ENCODE measurements at places on chromosomes 5 and 9.

DNA sequence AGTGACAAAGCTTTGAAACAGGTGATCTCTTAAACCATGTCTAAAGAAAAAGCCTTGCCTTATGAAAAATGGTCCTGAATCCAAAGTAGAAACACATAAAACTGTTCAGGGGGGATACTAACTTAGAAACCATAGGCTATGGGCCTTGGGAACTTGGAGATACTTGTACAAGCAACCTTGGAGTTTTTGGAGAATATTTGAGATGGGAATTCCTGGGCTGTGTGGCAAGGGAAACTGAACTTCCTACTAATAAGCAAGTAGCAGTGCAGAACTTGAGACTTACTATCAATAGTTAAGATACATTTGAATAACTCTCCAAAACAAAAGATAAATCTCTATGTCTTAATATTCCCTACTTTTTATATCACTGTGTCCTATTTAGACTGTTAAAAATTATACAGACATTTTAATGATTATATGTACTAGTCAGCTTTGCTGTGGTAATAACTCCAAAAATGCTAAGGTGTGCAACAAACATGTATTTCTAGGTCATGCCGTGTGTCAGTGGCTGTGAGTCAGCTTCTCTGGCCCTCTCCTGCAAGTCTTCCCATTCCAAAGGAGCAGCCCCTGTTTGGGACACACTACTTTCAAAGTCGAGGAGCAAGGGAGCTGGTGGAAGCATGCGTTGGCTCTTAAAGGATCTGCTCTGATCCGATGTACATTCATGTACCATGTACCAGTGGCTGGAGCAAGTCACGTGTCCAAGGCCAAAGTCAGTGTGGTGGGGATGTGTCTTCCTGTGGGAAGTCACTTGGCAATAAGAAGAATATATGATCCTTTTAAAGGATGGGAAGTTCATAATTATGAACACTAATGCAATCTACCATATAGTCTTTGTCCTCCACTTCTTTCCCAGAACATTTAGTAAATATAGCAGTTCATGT is 39.6 kb downstream of the SNX30 start:
- DNase-seq, result no peak

GRCh38 chr9:107888773-107889227 is 399.2 kb upstream of the KLF4 start:
- no peak for DNase-seq

DNA sequence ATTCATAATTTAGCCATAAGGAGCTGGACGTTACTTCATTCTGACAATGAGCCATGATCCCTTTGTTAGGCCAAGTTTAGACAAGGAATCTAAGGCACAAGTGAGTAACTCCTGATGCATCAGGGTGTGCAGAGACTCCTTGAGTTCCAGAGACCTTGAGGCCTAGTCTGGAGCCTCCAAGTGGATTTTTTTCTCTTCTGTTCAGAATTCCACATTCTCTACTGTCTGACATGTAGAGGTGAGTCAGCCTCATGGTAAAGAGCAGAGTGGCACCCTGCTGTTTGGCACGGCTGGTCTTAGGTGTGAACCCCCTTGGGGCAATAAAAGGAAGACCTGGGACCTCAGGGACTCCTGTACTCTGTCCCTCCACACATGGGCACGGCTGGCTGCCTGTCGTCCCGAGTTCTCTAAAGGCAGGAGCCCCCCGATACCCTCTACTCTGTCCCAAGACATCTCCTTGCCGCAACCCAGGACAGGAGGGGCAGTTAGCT is 22.0 kb upstream of the TGFBI start:
- no peak for DNase-seq

GRCh38 chr5:746258-746761 is 38.2 kb downstream of the ZDHHC11B start:
- DNase-seq, result no peak

- DNase-seq, result no peak
These were observed 314.0 kb downstream of the ARHGEF28 start for GRCh38 chr5:73940026-73940425.
